ENCODE measurements at places on chromosomes 6 and 20.
A peak's percentile ranks its signal among the peaks of the same experiment; 100 is the strongest.

DNA sequence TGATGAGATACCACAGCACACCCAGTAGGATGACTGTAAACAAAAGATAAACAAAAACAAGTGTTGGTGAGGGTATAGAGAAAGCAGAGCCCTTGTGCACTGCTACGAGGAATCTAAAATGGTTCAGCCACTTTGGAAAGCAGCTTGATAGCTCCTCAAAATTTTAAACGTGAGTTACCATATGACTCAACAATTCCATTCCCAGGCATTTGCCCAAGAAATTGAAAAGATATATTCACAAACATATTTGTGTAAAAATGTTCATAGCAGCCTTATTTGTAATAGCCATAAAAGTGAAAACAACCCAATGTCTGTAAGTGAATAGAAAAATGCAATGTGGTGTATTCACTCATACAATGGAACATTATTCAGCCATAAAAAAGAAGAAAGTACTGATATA is 141.0 kb upstream of the BTBD3 start:
- peak; percentile 52 for DNase-seq

GRCh38 chr6:2915150-2915549 is 12.0 kb upstream of the SERPINB9 start:
- no peak for DNase-seq

DNA sequence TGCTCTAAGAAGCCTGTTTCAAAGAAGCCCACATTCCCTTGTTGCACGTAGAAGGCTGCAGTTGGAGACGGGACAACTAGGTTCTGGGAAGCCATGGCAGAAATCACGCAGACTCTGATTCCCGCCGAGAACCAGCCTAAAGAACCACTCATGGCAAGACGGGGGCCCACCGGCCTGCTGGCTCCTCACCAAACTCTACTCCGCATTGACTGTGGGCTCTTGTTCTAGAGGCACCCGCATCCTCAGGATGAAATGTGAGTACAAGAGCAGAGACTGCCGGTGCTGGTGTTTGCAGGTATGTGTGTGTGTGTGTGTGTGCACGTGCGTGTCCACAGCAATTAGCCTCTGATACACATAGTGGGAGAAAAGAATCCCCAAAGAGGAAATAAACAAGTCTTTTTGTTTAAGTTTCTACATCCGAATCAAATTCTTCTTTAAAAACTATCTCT is 42.3 kb upstream of the NR2E1 start:
- DNase-seq: no peak

DNA sequence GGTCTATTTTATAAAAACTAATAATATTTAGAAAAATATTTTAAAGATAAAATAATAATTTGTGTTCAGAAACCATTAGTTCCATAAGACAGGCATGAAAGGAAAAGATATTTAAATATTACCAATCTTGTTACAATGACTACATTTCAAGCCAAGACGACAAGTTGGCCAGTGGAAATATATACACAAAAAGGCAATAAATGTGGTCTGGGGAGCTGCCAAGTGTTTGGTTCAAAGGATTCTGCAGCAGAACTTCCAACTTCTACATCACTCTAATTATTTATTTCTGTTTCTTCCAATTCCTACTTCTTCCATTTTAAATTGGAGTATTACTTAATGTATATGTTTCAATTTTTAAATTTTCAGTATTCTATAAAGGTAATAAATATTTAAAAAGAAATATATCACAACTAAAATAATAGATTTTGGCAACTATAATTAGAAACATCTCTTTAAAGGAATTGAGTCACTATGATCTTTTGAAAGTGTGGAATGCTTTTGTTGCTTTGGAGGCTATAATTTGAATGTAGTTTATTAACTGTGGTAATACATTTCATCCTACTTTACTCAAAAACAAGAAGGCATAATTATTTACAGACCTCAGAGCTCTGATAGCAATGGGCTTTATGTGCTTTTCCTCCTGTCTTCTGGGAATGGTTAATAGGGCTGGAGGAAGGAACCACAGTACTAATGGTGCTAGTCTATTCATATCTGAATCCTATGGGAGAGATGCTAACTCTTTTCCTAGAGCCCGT is 129.7 kb upstream of the FAM184A start:
- no peak for DNase-seq

DNA sequence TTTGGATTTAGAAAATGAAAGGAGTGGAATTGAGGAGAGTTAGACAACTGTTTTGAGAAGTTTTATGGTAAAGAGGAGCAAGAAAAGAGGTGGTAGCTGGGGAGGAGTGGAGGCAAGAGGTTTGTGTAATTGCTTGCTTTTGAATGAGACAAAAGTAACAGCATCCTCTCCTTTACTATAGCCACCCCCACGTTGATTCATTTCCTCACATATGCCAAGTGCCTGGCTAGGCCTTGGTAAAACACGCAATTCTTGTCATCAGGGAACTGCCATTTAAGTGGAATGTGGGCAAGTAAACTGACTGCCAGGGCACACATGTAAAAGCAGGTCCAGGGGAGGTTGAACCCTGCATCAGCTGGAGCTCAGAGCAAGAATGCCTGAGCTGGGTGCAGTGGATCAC is 4.1 kb downstream of the MTRES1 start:
- DNase-seq: no peak

DNA sequence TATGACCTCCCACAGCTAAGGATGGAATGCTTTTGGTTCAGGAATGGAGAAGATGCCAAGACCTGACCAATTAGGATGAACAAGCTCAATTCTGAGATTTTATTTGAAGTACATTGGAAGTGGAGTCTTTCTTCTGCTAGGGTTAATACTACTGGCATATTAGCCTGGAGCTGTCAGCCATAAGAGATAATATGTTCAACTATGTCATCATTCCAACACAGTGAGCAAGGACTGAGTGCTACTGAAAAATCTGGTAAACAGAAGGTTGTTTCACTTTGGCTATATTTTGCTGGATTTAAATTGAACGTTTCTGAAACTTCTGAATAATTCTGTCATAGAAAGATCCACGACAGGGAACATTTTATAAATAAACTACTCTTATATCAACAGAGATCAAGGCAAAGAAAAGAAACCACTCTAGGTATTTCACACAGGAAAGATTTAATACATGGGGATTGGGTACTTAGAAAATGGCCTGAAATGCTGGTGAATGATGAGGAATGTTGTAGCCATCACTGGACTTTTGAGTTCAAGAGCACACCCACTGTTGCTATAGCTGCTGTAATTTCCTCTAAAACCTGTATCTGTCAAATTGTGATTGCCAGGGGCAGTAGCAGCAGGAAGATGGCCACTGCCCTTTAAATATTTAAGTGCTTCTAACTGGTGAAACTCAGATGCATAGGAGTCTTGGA is 200.5 kb downstream of the PLCB4 start:
- peak; percentile 42 for DNase-seq

GRCh38 chr20:10523443-10523842 is 88.3 kb downstream of the SLX4IP start:
- DNase-seq: no peak

DNA sequence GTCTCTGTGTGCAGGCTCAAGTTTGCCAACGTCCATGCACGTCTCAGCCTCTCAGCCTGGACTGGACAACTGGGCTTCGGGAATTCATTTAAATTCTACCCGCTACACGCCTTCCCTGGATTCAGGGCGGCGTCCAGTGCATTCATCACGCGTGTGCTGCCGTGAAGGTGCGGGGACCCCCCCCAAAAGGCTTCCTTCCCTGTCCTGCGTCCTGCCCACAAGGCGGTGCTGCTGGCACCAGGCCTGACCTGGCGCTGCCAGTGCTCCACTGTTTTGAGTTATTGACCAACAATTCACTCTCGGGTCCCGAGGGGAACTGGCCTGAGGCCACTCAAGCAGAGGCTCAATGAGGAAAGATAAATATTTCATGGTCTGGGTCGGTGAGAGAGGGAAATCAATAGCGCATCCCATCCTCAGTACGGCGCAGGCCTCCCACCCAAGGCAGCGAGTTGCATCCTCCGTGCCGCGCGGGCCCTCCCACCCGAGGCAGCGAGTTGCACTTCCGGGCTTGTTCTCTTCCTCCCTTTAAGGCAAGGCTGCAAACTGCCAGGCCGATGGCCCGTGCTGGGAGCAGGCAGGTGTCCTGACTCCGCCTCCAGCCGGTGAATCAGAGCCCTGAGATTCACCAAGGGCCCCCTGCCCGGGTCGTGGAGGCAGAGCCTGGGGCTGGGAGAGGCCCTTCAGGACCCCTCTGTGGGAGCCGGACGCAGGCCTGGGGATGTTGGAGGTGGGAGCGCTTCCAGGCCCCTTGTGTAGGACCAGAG is 22.8 kb upstream of the BHLHE23 start:
- no peak for DNase-seq

- DNase-seq: no peak
Observed at GRCh38 chr20:41645372-41645771, 27.2 kb upstream of the CHD6 start.

DNA sequence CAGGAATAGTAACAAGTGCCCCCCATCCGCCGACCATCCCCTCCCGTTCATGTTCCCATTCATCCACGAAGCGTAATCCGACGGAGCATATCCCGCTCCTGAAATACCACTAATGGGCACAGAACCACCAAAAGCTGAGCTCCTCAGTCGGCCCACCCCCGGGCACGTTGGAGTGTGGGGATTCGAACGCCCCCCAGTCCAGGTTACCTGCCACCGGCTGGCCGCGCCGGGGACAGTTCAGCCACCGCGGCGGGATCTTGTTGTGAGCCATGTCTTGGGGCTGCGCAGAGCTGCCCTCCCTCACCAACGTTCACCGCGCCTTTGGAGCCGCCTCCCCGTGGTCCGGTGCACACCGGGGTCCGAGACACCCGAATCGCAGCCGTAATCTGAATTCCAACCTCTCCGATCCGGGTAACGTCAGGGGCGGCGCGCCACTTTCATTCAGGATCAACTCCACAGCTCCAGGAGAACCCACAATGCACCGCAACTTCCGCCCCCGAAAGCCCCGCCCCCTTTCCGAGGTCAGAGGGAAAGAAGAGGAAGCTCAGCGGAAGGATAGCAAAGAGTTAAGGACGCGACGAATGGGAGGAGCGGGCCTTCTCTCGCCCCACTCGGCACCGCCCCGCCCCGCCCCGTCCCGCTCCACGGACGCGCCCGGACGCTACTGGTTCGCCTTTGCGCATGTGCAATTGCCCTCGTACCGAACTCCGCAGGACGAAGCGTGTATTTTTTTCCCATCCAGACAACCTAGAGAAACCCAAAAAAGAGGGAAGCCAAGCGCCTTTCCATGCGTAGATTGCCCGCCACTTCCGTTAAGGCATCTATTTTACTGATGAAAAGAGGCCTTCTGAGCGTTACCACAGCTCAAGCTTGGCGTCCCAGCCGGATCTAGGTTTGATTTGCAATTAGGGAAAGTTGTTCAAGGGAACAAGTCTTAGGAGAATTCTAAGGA is at the start of gene RNGTT:
RNGTT (minus strand) TSS at position 480 of the 952 bp plus-strand sequence; CDS start at position 271, 209 bp downstream.
- peak; percentile 98 for DNase-seq

DNA sequence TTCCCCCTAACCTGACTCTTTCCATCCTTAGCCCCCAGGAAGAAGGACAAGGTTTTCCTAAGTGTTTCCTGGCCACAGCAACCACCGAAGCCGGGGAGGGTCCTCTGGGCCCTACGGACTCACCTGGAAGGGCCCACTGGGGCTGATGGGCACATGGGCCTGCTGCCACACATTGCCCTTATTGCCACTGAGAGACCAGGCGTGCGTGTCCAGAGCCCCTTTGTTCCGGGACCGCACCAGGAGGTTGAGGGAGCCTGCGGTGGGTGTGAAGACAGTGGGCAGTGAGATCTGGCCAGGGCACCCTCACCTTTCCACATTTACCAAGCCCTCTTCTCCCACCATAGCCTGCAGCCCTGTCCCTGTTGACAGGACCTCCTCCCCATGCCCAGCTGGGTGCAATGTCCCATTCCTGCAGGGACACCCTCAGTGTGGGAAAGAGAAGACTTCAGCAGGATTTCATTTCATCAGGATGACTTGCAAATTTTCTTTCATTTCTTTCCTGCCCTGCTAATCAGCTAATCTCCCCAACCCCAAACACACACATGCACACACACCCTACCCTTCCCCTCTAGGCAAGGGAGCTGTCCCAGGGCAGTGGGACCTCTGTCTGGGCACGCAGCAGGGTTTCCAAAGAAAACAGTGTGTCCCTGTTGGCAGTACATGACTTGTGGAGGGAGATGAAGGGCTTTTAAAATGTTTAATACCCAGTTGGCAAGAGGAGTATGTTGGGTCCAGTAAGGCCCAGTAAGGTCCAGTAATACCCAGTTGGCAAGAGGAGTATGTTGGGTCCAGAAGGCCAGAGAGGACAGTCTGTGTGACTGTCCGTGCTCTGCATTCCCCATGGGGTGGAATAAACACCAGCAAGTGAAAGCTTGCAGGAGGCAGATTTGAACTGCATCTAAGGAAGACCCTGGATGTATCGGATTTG is 59.0 kb downstream of the MDGA1 start:
- no peak for DNase-seq

DNA sequence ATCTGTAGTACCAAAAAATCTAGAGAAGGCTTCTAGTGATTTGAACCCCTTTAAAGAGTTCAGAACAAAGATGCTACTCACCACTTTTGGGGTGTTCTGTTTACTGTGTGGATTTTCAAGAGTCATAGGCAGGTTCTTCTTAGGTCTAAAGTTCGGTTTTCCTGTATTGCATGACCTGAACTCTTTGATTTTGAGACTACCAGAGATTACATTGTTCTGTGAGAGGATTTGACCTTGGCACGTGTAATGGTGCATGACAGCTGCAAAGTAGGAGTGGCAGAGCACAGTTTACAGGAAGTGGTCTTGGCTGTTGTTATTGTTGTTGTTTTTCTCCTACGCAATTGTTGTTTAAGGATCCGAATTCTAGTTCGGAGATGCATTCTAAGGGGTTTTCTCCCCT is 592.7 kb downstream of the EPHA7 start:
- DNase-seq: no peak

GRCh38 chr6:111306104-111306888 is 176.7 kb downstream of the REV3L start:
- no peak for DNase-seq

- no peak for DNase-seq
Observed at GRCh38 chr6:72941751-72942150, 283.5 kb downstream of the KHDC1L start.

- peak; percentile 75 for DNase-seq
Observed at GRCh38 chr6:121504227-121504626, 68.8 kb downstream of the GJA1 start.

- DNase-seq: no peak
Observed at GRCh38 chr6:158233214-158233795, 65.2 kb downstream of the GTF2H5 start.

GRCh38 chr6:44051515-44051914 is 75.7 kb downstream of the MRPL14 start:
- DNase-seq: peak; percentile 76

GRCh38 chr6:56243518-56244070 is 3.8 kb downstream of the COL21A1 start:
- DNase-seq: no peak

- no peak for DNase-seq
Observed at GRCh38 chr6:90338409-90338808, 41.8 kb upstream of the BACH2 start.

- no peak for DNase-seq
Observed at GRCh38 chr6:161482517-161482858, 208.6 kb upstream of the AGPAT4 start.

GRCh38 chr6:145904868-145905267 is 59.3 kb downstream of the SHPRH start:
- DNase-seq: no peak

GRCh38 chr6:44193307-44193910 is 23.3 kb upstream of the MYMX start:
- no peak for DNase-seq

GRCh38 chr6:115854866-115855665 is 205.6 kb downstream of the FRK start:
- DNase-seq: no peak
